Left forelimb (tissue), 1 donor: ENCODE measurements at places on chromosomes 3 and 15.

- DNase-seq: peak; percentile 55
Measured at GRCh38 chr3:126314790-126315658, 42.2 kb downstream of the KLF15 start.

DNA sequence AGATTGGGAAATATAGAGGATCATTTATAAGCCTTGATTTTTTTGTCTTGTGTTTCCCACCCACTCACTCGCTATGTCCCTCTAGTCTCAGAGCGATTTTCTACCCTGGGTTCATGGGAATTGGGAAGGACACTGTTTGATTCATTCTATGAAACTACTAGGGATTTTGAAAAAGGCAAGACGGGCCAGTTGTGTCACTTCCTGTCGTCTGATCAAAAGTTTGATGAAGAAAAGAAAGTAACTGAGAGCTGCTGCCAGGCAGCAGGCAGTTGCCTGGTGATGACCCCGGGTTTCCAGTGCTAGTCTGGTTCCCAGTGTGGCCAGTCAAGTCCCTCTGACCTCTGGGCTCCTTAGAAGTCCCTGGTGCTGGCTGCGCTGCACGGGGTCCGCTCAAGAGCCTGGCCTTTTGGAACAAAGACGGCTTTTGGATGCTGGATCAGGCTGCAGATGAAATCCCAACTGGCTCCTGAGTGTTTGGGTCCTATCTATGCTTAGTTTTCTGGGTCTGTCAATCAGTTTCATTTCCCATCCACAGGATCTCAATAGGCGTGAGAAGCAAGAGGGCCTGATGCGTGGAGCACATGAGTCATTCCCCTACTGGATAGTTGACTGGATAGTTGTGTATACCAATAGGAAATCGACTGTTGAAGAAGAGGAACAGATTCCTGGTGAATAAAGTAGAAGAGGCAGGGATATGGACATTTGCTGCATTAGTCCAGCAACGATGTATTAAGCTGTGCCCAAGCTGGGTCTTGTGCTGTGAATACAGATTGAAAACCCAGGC is 89.7 kb downstream of the EEFSEC start:
- DNase-seq: no peak

DNA sequence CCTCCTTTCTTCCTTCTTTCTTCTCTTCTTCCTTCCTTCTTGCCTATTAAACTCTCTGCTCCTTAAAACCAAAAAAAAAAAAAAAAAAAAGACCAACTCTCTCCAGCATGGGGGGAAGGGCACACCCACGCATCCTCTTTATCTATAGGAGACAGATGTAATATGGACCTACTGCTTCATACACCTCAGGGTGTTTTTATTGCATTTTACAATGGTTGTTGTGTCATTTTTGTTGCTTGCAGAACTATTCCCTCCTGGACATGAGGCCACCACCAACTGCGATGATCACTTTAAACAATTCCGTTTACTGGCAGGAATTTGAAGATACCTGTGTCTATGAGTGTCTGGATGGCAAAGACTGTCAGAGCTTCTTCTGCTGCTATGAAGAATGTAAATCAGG is 561.4 kb downstream of the GABRG3 start:
- no peak for DNase-seq

GRCh38 chr3:188396251-188396650 is 242.3 kb downstream of the LPP start:
- DNase-seq: no peak

DNA sequence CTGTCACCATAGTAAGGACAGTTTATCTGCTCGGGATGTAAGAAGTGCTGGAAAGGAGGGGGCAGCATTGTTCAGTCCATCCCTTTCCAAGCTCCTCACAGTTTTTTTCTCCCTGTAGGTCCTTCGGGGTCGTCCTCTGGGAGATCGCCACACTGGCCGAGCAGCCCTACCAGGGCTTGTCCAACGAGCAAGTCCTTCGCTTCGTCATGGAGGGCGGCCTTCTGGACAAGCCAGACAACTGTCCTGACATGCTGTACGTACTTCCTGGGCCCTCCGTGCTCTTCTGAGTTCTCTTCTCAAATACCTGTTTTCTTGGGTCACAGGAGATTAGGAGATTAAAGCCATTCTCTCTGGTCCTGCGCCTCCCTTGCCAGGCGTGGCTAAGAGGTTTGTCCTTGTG is 59.1 kb downstream of the PGPEP1L start:
- DNase-seq: peak; percentile 9

- DNase-seq: no peak
Measured at GRCh38 chr3:14770591-14770990, 48.2 kb upstream of the FGD5 start.

- DNase-seq: no peak
Measured at GRCh38 chr15:65730549-65731172, 61.4 kb downstream of the DENND4A start.

DNA sequence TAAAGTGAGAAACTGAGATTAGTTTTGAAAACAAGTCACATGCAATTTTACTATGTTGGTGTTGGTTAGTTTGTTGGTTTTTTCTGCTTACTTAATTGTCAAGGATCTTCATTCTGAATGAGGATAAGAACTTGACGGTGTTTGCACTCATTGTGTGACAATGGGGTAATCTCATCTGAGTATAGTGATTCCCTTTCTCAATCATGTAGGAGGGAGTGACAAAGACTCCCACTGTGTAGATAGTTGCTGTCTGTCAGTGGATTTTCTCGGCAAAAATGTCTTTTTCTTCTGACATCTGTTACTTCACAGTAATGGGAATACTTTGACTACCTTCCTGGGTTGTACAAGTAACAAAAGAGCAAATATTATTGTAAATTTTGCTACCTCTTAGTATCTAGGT is 23.5 kb downstream of the KCNH8 start:
- no peak for DNase-seq

DNA sequence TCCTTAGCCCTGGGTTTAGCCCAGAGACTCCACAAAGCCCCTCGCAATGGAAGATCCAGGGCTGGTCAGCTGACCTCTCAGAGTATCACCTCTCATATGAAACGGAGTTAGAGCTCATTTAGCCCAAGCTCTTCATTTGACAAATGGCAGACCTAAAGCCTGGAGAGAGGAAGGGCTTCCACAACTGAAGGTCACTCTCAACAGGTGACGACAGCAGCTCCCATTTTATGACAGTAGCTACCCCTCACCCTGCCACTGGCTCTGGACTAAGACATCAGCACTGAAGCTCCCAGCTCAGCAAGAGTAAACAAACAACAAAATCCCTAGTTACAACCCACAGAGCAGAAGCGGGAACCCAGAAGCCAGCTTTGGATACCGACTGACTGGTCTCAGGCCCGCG is 33.7 kb downstream of the TLE3 start:
- DNase-seq: no peak

DNA sequence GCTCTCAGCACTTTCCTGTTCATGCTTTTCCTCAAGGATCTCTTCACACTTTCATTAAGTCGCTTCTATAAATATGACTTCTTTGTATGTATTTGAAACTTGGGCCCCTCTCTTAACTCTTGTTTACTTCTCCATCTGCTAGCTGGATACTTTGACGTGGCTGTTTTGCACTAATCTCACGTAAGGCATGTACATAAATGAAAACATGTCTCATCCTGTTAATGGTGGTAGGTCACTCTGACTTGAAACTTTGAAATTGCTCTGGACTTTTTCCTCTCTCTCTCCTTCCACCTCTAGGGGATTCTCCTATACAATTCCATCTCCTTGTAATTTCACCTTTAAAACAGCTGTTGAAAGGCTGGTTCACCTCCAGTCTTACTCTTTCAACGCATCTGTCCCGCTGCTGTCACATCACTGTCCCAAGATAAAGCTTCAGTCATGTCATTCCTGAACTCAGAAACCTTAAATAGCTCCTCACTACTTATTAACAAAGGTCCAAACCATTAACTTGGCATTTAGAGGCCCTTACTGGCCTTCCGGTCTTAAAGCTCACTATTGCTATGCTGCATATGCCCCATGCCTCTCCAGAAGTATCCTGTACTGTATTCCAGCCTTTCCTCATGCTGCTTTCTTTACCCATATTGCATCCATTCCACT is 1.2 kb downstream of the BLOC1S6 start:
- no peak for DNase-seq

- peak; percentile 66 for DNase-seq
Measured at GRCh38 chr3:196969134-196969659, 564 bp upstream of the PIGZ start.

DNA sequence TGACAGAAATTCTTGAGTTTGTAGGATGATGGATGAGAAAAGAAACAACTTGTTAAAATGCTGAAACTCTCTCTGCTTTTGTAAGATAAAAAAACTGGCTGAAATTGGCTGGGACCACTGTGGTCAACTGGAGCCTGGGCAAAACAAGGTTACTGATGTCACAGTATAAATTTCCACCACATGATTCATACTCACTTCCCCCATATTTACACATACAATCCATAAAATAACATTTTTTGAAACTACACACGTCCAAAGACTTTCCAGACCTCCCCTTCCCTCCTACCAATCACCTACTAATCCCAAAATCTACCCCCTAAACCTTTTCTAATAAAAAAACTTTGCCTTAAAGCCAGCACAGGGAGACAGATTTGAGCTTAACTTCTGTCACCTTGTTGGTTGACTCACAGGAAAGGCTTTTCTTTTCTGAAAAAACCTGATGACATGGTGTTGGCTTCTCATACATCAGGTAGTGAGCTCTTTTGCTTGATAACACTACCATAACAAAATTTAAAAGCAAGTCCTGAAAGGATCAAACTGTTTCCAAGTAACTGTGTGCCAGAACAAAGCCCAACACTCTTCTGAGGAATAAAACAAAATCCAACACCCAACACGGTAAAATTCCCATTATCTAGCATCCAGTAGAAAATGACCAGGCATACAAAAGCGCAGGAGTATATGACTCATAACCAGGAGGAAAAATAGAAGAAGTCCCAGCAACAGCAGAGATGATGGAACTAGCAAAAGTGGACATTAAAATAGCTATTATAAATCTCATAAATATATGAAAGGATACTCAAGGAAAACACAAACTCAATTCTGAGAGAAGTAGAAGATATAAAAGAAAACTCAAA is 87.3 kb upstream of the SNRK start:
- DNase-seq: no peak

DNA sequence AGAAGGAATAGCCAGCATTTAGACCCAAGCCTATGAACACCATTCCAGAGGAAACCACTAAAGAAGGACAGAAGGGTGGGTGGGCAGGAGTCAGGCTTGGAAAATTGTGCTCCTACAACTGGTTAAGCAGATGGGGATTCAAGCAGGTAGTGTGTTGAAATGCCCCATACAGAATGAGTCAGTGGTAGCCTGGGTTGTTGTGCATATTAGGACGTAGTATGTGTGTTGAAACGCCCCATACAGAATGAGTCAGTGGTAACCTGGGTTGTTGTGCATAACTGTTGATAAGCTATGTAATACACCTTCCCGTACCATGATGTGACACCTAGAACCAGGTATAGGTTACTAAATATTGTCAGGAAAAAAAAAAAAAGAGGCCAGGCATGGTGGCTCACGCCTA is 34.0 kb downstream of the MINDY4B start:
- no peak for DNase-seq

- no peak for DNase-seq
Measured at GRCh38 chr3:108036401-108036800, 54.4 kb downstream of the CD47 start.

GRCh38 chr3:47003056-47003410 is 23.6 kb downstream of the NBEAL2 start:
- DNase-seq: no peak

DNA sequence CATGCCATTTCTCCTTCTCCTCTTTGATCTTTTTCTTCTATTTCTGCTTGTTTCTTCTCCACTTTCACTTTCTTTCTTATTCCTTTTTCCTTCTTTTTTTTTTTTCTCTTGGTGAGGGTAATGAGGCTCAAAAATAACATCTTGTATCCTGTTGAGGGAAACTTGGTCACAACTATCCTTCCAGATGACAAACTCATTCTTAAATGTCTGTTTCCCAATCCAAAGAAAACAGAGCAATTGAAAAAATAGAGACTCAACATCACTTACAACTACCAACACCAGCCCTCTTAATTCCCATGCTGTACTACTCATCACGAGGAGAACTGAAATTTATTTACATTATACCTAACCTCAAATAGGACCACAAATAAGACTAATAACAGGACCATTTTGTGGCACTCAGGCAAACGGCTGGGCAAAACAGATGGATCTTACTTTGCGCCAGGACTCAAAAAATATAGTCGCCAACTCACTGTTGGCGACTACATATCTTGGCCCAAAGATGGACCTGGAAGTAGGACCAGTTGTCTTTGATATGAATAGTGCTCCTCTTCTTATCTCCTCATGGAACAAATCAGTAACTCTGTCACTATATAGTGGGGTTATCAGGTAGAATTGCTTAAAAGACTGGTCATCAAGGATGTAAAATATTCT is 343.9 kb downstream of the ZBTB20 start:
- DNase-seq: no peak

- DNase-seq: no peak
Measured at GRCh38 chr3:73559749-73560148, 65.0 kb downstream of the PDZRN3 start.

- DNase-seq: no peak
Measured at GRCh38 chr3:62672270-62672987, 202.8 kb downstream of the CADPS start.

GRCh38 chr3:102756706-102757105 is 321.9 kb downstream of the ZPLD1 start:
- no peak for DNase-seq

DNA sequence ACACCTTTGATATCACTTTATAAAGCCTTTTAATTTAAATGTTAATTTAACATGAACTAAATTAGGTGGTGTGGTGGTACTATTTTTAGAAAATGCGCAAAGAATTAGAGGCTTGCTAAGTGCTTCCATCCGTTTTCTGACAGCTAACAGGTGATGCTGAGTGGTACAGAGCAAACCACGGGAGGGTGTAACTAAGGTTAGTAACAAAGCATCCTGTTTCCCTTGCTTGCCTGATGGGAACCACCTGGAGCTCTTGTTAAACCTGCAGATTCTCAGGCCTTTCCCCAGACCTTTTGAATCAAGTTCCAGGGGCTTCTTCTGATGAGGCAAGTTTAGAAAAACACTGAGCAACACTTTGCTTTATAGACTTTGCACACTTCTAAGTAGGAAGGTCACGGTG is 101.0 kb downstream of the ATG7 start:
- DNase-seq: no peak

DNA sequence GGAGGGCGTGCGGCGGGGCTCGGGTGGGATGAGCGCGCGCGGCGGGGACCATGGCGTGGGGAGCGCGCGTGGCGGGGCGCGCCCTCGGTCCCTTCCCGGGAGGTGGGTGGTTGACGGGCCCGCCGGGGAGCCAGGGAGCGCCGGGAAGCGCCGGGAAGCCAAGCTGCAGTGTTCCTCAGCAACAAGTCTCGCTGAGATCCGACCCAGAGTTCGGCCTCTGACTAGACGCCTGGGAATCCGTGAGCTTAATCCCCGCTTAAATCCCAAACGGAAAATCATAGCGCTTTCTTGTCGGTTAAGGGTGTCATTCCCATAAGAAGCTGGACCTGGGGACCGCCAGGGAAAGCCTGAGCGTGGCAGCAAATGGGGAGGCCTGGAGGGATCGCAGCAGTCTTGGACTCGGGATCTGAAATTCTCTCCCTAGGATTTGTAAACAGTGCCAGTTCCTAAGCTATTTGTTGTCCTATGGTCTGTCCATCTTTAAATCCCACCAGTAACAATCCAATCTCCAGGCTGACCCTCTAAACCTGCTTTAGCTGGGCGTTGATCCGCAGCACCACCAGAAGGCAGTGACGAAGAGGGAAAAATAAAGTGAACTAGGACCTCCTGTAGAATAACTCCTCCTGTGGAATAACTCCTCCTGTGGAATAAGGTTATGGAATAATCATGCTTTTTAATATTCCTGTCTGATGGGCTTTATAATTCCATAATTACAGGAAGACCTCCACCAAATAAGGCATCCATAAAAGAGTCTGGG is 570 bp upstream of the NEDD4 start:
- peak; percentile 72 for DNase-seq
